ENCODE measurements at places on chromosomes 7 and 10.

DNA sequence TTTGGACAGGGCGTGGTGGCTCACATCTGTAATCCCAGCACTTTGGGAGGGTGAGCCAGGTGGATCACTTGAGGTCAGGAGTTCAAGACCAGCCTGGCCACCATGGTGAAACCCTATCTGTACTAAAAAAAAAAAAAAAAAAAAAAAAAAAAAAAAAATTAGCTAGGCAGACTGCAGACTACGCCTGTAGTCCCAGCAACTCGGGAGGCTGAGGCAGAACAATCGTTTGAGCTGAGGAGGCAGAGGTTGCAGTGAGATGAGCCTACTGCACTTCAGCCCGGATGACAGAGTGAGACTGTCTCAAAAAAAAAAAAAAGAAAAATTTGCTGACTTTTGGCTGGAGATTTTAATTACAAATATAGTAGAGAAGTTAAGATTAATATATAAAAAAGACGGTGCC lies 104.0 kb downstream of the HIPK2 start:
- no peak for DNase-seq

- no peak for DNase-seq
Observed at GRCh38 chr10:124614003-124614659, 130.0 kb downstream of the FAM53B start.

- DNase-seq, result no peak
Observed at GRCh38 chr7:43756368-43757072, 2.0 kb upstream of the BLVRA start.

GRCh38 chr7:43647339-43647672 lies 64.4 kb downstream of the STK17A start:
- no peak for DNase-seq
